Stimulated activated CD4-positive, alpha-beta T cell treated with anti-CD3 and anti-CD28 coated beads, TNF-alpha, amount 100 ng/mL, for 1 hour (primary cell): ENCODE measurements at places on chromosomes 13 and 19.

DNA sequence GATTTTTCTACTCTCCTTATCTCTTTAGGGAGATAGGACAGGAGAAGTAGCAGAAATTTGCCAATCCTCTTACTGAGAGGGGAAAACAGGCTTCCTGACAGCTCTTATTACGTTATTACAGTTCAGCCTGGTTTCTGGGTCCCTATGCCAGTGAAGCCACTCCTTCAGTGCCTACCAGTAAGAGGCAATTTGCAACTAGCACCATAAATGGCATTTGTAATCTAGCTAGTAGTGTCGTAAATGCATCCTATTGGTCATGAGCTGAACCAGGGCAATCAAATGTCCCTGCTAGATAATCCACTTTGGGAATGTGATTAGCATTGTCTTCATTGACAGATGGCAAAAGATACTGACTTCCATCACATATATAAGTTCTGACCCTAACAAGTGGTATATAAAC, 428.8 kb downstream of the DCT start:
- no peak for DNase-seq

DNA sequence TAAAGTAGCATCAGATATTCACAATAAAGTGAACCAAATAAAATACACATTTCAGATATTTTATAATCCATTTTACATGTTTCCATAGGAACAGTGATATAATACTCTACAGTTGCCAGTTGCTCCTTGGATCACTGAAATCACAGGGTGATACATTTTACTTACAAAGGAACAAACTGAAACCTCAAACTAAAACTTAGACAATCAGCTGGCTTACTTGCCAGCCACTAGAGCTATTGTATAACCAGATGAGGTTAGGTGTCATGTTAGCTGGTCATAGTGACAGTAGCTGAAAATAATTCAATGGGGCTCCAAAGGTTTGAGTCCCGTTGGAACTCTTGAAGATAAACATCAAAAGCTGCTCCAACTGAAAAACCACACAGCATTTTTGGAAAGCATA, 274.6 kb downstream of the ITGBL1 start:
- no peak for DNase-seq

DNA sequence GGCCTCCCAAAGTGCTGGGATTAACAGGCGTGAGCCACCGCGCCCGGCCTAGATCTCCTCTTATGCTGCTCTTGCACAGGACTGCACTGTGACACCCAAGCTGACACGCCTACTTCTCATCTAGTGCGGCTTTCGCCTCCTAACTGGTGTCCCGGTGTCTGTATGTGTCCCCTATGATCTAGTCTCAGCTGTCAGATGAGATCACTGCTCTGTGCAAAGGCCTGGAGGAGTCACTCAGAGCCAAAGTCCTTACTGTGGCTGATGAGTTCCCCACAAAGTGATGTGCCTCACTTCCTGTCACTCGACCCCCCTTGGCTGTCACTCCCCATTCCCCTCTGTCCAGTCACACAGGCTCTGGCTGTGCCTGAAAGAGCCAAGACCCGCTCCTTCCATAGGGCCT, 2.5 kb downstream of the ZNF556 start:
- DNase-seq = no peak

- no peak for DNase-seq
Measured at GRCh38 chr13:52650731-52651130, 1.9 kb upstream of the SUGT1 start.

GRCh38 chr19:48672994-48673393, at the start of gene NTN5:
Gene NTN5, minus strand, starts transcription at chr19:48673017. Its CDS starts 2,031 bp downstream, at chr19:48670986.
- no peak for DNase-seq
